ENCODE measurements at places on chromosomes 12 and 14.

GRCh38 chr14:82724316-82724715, 1190.7 kb upstream of the SEL1L start:
- DNase-seq: no peak

DNA sequence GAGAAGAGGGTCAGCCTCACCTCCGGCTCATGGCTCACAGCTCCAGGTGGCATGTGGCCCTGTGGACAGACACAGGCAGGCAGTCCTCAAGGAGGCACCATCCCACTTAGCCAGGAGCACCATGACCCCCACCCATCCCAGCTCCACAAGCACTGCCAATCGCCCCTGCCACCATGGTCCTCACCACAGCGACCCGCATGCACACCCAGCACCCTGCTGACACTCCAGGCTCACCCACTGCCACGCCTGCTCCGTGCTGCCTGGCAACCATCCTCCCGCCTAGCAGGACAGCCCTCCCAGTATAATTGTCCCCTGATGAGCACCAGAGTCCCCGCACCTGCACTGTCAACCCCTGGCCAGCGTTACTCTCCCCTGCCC, 50.9 kb downstream of the TRPV4 start:
- no peak for DNase-seq

- DNase-seq: no peak
These were observed 1155.2 kb downstream of the TMEM121 start for GRCh38 chr14:106681568-106681967.

GRCh38 chr14:51823706-51824105, 36.7 kb upstream of the GNG2 start:
- DNase-seq: no peak

DNA sequence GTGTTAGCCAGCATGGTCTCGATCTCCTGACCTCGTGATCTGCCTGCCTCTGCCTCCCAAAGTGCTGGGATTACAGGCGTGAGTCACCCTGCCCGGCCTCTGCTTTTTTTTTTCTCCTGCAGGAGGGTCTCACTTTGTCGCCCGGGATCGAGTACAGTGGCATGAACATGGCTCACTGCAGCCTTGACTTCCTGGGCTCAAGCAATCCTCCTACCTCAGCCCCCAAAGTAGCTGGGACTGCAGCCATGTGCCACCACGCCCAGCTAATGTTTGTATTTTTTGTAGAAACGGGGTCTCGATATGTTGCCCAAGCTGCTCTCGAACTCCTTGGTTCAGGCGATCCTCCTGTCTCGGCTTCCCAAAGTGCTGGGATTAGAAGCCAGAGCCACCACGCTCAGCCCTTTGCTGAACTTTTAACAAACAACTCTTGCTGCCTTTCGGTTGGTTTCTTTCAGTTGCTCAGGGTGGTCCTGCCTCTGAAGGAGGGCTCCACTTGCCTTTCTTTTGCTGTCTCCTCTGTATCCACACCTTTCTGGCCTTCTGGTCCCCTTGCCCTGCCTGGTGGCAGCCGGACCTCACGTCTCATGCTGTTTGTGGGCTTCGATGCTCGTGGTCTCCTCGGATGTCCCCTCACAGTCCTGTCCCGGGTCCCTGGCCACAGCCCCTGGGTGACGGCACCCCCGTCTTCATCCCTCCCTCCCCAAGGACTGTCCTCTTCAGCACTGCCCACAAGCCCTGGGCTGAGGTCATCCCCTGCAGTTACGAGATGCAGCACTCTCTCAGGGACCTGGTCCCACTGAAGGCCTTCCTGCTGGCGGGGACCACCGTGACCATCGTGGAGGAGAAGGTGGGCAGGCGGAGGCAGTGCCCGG, 3.8 kb upstream of the B3GNT4 start:
- DNase-seq: no peak

GRCh38 chr12:31308116-31308515, 17.8 kb downstream of the SINHCAF start:
- DNase-seq: no peak

- DNase-seq: no peak
These were observed 25.6 kb upstream of the SLC5A8 start for GRCh38 chr12:101235686-101236085.

- DNase-seq: no peak
These were observed 255.8 kb downstream of the CCDC91 start for GRCh38 chr12:28446031-28446430.

- DNase-seq: no peak
These were observed 187.8 kb upstream of the KRR1 start for GRCh38 chr12:75699251-75699650.

DNA sequence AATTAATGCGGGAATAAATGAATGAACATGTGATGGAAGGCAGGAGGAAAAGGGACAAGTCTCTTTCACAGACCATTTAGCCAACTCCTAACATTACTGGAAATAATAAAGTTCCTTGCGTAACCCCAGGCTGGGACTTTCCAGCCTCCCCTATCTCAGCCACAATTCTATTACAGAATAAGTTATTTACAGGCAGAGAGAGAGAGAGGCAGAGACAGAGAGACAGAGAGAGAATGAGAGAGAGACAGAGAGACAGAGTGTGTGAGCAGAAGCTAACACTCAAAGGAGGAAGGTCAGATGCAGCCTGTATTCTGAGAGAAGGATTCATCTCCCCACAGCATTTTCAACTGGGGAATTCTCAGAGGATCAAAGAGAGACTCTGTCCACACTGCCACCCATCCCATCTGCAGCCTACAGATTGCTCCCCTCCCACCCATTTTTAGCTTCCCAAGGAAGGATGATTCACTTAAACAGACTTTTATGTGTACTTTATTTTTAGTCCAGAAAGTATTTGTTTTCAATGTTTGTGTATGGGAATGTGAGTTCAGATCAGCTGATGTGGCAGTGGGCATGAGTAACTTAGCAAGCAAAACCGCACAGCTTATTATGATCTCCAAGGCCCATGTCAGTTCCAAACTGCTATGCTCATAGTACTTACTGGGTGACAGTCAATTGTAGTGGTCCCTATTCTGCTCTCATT, 165.7 kb downstream of the CAND1 start:
- DNase-seq: no peak

DNA sequence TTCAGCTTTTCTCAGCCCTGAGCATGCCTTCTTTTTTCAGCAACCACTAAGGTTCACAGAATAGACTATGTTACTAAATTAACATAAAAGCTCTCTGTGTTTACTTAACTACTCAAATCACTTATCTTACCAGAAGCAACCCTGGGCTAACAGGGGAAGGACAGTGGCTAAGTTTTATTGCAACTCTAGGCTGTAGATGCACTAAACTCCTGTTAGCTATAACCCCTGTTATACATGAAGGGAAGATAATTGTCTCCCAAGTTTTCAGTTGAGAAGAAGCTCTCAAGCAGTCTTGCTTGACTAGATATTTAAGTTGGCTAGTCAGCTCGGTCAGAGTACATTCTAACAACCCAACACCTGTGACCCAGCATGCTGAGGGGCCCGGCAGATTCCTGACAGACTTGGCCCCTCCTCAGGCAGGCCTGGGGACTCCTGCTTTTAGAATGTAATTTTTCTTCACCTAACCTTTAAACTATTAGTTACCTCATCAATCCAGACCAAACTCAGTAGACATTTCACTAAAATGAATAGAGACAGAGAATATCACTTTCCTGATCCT, 464.5 kb downstream of the EGLN3 start:
- DNase-seq: no peak

- DNase-seq: no peak
These were observed 785.8 kb downstream of the MED13L start for GRCh38 chr12:115491511-115492250.

DNA sequence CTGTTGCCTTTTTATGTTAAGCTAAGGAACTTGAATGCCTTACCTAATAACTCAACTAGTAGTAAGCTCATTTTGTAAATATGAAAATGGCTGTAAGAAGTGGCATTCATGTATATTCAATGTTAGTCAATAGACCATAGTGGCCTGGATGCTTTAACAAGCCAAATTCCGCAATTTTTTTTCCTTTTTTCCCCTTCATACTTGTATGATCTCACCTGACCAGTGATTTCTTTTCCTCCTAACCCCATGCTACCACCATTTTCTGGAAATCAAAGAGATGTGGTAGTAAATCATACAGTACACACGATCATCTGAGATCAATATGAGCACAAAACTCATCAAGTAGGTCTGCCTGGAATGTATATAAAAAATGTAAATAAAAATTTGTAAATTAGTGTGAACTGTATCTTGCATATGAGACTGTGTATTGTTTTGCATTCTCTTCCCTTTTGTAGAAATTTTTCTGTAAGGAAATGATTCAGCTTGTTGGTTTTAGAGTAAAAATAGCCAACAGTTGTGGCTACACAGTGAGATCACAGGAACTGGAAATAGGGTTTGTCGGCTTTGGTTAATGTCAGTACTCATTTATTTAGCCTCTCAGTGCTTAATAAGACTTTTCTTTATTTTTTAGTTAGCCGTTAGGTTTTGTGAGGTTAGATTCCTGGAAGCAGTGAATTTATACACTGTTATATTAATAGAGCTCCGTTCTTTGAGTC, 62.5 kb downstream of the ETNK1 start:
- DNase-seq: no peak

- DNase-seq: no peak
These were observed 965 bp downstream of the CD163 start for GRCh38 chr12:7502612-7503011.

- DNase-seq: no peak
These were observed 30.7 kb downstream of the LRIG3 start for GRCh38 chr12:58889557-58889956.

DNA sequence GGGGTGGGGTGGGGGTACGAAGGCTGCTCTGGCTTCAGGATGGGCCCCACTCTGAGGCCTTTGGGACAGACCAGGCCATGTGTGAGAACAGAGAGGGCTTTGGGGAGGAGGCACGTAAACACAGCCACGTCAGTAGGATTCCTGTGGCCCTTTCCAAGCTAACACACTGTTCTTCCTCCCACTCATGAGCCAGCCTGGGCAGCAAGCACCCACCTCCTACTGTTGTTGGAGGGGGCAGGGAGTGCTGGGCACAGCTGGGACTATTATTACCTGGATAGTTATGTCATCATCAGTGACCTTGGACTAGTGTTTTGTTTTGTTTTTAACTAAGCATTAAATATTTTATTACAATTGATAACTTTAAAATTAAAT, 5.3 kb downstream of the CHGA start:
- no peak for DNase-seq

GRCh38 chr12:69087986-69088385, 151.4 kb upstream of the CPSF6 start:
- DNase-seq: no peak

GRCh38 chr12:7091171-7091570, 1.1 kb downstream of the C1R start:
- DNase-seq: no peak
